ENCODE measurements at places on chromosomes 13 and 19. TPM values are rescaled to one million over a fixed set of nuclear protein-coding genes. Genes with fewer than 3 reads are reported as not detected.
A peak's percentile ranks its signal among the peaks of the same experiment; 100 is the strongest.

GRCh38 chr13:32902029-32902780, 114.0 kb upstream of the KL start:
- H3K36me3 ChIP-seq = no peaks in the 10 kb centered on the region
- DNase-seq = no peak
- H3K4me1 ChIP-seq = peaks cover 12% of the 10 kb centered on the region
- H3K27me3 ChIP-seq = no peaks in the 10 kb centered on the region
- H3K4me3 ChIP-seq = peak overlapping the region; percentile 5
- peak overlapping the region; percentile 80 for H3K27ac ChIP-seq

DNA sequence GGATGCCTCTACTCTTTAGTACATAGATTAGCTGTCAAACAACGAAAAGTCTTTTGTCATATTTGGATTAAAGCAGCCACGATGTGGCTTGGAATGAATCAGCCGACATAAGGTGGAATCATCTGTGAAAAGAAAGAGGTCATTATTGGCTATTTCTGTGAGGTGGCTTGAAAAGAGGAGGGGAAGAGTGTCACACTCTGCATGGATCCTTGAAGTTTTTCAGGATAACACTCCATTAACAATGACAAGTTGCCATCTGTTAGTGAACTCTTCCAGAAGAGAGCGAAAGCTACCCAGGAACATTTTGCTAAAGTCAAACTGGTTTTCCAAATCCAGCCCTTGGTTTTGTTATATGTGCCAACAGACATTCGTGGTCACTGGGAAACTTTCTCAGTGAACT, 1604.8 kb downstream of the OLFM4 start:
- H3K4me3 ChIP-seq = no peak overlapping the region
- no peak overlapping the region for H3K27ac ChIP-seq
- DNase-seq = no peak

ZNF610 gene
- 5.1 TPM for total RNA-seq

DNA sequence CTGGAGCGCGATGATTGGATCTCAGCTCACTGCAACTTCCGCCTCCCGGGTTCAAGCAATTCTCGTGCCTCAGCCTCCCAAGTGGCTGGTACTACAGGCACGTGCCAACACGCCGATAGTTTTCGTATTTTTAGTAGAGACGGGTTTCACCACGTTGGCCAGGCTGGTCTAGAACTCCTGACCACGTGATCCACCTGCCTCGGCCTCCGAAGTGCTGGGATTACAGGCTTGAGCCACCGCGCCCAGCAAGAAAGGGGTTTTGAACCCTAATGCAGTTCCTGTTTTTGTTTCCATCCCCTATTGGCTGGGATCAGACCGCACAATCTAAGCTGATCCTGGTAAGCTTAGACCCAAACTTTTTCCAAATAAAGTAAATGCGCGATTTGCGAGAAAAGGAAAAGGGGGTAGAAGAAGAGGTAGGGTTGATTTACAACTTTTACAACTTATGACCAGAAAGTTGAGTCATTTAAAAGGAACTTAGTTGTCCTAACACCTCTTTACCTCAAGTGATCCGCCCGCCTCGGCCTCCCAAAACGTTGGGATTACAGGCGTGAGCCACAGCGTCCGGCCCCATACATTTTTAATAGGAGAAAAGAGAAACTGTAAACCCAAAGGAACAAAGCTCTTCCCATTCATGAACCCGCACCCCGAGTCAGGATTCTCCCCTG, 764 bp downstream of the ZNF626 start:
- no peaks in the 10 kb centered on the region for H3K27me3 ChIP-seq
- peaks cover 25% of the 10 kb centered on the region for H3K36me3 ChIP-seq
- no peak for DNase-seq
- peaks cover 53% of the 10 kb centered on the region for H3K4me1 ChIP-seq

Measured in left ventricle myocardium inferior (tissue), 1 donor.